Pulmonary artery endothelial cell (primary cell): ENCODE measurements at places on chromosomes 5 and 9.

DNA sequence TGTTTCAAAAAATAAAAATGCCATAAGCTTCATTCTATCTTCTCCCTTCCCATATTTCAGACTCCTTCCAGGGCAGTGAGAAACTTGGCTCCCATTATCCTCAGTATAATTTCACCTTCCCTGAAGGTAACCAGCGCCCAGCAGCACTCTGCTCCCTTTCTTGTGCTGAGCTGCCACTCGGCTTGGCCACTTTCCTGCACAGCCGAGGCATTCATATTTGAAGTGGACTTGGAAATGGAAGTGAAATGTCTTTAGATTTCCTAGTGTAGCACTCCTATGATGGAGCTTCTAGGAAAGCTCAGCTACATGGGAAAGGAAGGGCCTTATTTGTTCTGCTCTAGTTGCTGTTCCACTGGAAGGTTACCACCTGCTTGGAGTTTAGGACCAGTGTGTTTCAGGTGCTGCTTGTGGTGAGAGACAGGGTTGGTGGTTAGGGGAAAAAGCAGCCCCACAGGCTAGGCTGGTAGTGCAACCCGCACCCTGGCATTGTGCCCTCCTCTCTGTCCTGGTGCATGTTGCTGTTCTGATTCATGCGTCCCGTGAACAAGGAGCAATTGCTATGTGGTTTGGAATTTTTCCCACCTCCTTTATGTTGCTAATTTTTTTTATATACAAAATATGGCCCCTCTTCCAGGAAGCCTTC lies 53.8 kb downstream of the RAD23B start:
- DNase-seq, result no peak

- DNase-seq, result no peak
Observed at GRCh38 chr5:52466113-52466512, 321.6 kb upstream of the ITGA1 start.

- DNase-seq, result no peak
Observed at GRCh38 chr5:34737731-34738130, 81.6 kb downstream of the RAI14 start.

DNA sequence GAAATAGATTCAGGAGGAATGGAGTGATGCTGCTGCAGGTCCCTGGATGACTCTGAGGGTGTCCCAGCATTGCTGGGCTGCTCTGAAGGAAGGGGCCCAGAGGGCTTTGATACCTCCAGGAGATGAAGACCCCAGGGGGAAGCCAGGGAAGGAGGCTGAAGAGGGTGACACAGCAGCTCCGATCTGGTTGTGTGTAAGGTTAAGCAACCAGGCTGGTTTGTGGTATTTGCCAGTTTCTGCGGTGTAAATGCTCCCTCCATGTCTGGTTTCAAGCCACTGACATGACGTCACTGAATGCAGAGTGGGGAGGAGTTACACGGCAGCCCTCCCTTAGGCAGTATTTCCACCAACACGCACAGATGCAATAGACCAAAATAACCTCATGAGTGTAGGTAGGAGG lies 40.0 kb upstream of the ORM1 start:
- DNase-seq, result no peak

DNA sequence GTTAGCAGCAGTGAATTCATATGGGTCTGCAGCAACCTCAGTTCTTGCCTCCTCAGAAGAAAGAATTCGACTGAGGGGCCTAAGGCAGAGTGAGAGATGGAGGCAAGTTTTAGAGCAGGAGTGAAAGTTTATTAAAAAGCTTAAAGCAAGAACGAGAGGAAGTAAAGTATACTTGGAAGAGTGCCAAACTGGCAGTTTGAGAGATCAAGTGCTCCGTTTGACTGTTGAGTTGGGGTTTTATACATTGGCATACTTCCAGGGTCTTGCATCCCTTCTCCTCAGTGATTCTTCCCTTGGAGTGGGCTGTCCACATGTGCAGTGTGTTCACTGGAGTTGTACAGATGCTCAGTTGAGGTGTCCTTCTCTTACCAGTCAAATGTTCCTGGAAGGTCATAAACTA lies 203.6 kb downstream of the SPATA31D1 start:
- no peak for DNase-seq

DNA sequence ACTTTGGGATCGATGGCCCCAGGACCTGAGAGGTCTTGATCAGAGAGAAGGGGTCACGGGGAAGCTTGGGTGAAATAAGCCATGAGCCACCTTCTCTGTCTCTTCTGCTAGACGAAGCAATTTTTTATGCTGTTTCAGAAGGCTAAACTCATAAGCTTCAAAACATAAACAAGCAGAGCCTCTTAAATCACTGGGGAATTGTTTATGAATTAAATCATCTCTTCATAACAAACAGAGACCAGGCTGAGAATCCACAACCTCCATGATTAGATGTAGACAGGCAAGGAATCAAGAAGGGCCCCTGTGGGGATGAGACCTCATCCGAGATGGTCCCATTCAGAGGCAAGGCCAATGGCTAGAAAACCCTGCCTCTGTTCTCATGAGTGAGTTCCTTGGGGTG lies 21.7 kb upstream of the TCOF1 start:
- DNase-seq, result no peak
